ENCODE measurements at places on chromosomes 1 and 21.

- no peak for DNase-seq
These were observed 398.7 kb downstream of the SMYD3 start for GRCh38 chr1:246108278-246108925.

- no peak for DNase-seq
These were observed 21.3 kb downstream of the SLC44A5 start for GRCh38 chr1:75589637-75590036.

GRCh38 chr1:18292531-18292930 is 184.9 kb downstream of the IGSF21 start:
- DNase-seq, result no peak

- DNase-seq, result no peak
These were observed 21.5 kb upstream of the KLHL20 start for GRCh38 chr1:173693238-173693637.

DNA sequence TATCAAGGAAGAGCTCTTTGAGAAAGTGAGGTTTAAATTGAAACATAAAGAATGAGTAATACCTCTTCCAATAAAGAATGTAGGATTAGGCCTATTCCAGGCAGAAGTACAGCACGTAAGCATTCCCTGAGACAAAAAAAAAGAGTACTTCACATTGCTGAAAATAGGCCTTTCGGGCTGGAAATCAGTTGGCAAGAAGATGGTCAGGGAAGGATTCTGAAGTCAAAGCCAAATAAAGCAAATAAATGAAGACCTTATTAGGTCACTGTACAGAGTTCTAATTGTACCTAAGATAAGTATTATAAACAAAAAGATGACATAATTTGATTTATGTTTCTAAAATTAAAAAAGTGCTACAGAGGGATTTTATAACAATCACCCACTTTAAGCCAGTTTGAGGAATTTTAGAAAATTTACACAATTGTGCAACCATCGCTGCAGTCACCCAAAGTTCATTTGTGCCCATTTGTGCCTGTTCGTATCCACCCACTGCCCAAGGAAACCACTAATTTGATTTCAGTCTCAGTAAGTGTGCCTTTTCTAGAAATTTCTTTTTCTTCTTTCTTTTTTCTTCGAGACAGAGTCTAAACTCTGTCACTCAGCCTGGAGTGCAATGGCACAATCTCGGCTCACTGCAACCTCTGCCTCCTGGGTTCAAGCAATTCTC is 58.6 kb downstream of the FMO4 start:
- DNase-seq, result no peak

DNA sequence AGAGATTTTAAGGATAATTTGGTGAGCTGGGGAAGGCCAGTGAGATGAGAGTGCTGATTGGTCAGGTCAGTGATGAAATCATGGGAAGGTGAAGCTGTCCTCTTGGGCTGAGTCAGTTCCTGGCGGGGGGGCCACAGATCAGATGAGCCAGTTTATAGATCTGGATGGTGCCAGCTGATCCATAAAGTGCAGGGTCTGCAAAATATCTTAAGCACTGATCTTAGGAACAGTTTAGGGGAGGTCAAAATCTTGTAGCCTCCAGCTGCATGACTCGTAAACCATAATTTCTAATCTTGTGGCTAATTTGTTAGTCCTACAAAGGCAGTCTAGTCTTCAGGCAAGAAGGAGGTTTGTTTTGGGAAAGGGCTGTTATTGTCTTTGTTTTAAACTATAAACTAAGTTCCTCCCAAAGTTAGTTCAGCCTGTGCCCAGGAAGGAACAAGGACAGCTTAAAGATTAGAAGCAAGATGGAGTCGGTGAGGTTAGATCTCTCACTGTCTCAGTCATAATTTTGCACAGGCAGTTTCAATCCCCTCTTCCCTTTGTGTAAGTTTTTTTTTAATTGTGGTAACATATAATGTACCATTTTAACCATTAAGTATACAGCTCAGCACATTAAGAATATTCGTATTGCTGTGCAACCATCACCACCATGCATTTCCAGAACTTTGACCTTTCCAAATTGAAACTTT is 39.4 kb downstream of the PTAFR start:
- DNase-seq, result no peak

- DNase-seq, result no peak
These were observed 44.1 kb upstream of the BARHL2 start for GRCh38 chr1:90761156-90761555.

DNA sequence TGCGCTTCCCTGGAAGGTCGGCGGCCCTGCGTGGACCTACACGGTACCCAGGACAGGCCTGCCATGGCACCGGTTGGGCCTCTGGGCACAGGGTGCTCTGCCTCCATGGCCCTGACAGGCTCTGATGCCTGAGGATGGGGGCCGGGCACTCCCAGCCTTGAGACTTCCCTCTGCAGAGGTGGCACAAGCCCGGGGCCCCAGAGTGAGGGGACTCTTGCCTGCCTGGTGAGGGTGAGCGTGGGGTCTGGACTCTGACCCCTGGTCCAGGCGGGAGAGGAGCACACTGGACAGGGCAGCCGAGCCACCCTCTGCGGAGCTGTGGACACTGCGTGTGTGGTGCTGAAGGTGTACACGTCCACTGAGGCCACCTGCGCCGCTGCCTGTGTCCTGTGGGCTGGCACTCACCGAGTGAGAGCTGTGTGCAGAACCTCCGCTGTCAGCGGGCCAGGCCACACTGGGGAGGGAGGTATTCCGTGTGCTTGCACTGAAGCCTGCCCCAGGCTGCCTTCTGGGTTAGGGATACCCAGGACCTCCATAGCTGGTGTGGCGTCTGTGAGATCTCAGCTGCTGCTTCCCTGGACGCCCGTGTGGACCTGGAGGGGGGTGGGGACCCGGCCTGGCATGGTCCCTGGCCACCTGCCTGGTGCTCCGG is 10.4 kb downstream of the SKI start:
- DNase-seq, result no peak

- DNase-seq, result no peak
These were observed 52.8 kb downstream of the DUSP10 start for GRCh38 chr1:221689138-221689537.

- no peak for DNase-seq
These were observed 277.0 kb upstream of the C1orf105 start for GRCh38 chr1:172143384-172144055.

DNA sequence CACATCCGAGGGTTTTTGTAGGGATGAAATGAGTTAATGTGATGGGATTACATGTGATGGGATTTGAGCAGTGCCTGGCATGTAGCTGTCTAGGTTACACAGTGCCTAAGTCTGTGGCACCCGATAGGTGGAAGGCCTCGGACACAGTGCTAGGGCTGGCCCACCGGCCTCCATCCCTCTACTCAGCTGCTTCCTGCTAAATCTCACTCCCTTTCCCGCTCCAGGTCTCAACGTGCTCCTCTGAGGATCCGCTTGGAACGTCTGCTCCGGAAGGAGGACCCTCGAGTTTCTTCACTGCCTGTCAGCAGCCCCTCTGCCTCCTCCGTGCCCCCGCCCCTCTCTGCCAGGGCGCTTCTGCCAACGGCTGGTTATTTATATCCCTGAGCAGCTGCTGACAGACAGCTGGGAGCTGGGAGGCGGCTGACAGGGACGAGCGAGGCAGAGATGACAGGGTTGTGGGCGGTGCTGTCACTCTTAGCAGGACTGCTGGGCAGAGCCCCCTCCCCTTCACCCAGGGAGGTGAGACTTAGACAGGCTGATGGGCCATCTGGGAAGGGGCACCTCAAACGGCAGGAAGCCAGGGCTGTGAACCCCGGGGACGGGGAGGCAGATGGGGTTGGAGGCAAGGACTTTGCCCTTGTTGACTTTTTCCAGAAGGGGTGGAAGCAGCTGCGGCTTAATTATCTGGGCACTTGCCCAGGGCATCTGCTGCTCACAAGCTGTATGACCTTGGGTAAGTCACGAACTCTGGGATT is 26.6 kb upstream of the LRRN2 start:
- no peak for DNase-seq

GRCh38 chr1:244154872-244155531 is 103.9 kb downstream of the ZBTB18 start:
- DNase-seq, result no peak

DNA sequence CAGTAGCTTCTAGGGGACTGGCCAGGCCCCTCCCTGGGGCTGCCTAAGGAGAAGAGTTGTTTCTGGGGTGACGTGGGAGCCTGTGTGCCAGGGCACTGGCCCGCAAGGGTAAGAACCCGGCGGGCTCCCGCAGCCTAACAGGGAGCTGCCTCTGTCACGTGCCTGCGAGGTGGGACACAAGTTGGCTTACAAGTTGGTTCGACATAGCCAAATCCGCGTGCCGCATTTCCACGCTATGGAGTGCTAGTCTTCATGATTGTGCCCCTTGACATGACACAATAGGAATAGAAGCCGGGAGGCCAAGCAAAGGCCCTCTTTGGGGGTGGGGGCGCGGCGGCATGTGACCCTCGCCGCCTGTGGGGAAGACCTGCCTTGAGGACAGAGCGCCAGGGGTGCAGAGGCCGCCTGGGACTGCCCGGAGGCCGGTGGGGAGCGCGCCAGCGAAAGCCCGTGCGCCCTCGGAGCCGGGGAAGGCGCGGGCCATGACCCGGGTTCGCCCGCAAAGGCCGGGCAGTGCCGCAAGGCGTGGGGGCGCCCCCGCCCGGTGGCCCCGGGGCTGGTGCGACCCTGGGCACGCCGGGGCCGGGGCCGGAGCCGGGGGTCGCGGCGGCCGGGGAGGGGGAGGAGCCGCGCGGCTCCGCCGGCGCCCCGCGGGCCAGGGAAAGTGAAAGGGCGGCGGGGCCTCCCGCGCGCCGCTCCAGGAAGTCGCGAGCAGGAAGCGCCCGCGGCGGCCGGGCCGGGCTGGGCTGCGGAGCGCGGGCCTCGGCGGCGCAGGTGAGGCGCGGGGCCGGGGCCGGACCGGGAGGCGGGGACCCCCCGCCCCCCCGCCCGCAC is at the start of gene SLC37A1:
TSS of gene SLC37A1 (plus strand) at position 702 of the 834 bp plus-strand sequence. CDS start 4,603 bp downstream, outside the sequence.
- no peak for DNase-seq

DNA sequence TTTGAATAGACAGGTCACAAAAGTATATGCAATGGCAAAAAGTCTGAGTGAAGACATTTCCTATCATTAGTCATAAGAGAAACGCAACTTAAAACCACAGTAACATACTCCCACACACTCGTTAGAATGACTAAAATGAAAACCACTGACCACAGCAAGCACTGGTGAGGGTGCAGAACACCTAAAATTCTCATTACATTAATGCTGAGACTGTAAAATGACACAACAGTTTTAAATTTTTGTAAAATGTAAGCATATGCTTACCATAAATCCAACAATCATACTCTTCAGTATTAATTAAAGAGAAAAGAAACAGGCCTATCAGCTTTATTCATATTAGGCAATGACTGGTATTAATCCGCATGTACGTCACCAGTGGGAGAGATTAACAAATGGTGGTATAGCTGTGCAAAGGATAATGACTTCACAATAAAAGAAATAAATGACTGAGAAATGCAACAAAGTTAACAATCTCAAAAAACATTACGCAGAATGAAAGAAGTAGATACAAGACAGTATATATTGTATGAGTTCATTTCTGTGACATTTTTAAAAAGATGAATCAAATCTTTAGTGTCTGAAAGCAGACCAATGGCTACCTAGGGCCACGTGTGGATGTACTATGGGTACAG is 253.5 kb downstream of the AKT3 start:
- DNase-seq, result peak; percentile 16

- no peak for DNase-seq
These were observed 6.9 kb downstream of the CTTNBP2NL start for GRCh38 chr1:112402682-112403643.

GRCh38 chr1:9825093-9826074 is 1.6 kb upstream of the CLSTN1 start:
- DNase-seq, result peak; percentile 89

- DNase-seq, result peak; percentile 37
These were observed 94.3 kb downstream of the PSMG1 start for GRCh38 chr21:39088831-39089380.

DNA sequence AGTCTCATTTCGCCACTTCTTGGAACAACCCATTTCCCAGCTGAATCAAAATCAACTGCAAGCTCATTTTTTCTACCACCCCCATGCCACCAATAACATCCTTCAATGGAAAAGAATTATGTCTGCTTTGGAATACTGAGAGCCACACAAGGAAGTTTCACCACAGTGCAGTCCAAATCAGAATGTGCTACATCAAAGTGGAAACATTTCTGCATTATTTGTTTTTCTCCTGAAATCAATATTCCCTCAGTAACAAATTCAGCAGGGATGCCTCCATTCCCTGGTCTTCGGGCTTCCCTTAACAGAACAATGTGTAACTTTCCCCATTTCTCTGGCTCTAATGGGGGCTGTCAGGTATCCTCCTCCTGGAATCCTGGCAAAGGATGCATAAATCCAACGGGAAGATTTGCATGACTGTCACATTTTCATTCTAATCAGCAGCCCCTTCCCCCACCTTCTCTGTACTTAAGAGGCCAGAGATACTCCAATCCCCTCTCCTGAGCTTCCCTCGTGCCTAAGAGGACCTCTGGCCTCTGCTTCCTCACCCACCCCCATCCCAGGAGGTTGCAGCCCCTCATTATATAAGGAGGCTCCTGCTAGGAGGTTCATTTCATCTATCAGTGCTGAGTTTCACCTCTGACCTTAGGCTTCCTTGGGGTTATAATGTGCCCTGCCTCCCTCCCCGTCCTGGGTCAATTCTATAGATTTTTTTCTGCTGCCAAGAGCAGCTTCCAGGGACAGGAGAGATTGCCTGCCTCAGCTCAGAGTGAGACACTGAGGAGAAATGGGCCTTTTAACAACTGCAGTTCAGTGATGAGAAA is 201.1 kb downstream of the OMA1 start:
- DNase-seq, result no peak
